BJ (cell line): ENCODE measurements at places on chromosomes 2 and 18.
A peak's percentile ranks its signal among the peaks of the same experiment; 100 is the strongest.

GRCh38 chr18:75898651-75899050 is 471.1 kb upstream of the SMIM21 start:
- DNase-seq: no peak

DNA sequence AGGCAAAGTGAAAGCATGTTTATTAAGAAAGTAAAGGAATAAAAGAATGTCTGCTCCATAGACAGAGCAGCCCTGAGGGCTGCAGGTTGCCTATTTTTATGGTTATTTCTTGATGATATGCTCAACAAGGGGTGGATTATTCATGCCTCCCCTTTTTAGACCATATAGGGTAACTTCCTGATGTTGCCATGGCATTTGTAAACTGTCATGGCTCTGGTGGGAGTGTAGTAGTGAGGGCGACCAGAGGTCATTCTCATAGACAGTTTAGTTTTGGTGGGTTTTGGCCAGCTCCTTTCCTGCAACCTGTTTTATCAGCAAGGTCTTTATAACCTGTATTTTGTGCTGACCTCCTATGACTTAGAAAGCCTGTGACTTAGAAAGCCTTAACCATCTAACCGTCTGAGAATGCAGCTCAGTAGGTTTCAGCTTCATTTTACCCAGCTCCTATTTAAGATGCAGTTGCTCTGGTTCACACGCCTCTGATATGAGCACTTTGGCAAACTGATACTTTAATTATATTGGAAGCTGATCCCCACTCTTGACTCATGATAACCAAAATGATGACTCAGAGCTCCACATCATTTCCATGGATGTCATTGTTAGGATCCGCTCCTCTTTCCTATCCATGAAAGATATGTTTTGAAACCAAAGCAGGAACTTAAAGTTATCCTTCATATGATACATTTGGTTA is 14.5 kb upstream of the ERMN start:
- DNase-seq: no peak

DNA sequence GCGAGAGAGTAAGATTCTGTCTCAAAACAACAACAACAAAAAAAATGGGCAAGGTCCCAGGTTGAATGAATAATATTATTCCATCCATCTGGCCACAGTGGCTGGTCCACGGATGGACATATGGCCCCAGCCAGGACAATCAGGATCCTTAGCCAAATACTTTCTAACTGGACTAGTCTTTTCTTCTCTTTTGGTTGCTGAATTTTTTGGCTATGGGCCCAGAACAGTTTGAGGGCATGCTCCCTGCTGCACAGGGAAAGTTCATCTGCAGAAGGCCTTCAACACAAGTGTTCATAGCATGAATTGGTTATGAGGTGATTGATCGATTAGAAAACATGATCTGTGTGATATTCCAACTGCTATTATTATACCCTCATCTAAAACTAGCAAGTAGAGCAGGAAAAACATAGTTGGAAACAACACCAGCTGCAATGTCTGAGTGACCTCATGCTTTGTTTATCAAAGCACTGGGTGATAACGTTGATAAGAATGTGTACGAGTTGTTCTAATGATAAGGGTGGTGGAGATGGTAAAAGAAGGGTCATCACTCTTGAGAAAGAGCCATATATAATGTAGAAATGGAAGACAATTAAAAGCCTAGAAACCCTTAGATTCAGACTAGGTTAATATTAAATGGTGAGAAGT is 47.8 kb upstream of the RNF103 start:
- no peak for DNase-seq

DNA sequence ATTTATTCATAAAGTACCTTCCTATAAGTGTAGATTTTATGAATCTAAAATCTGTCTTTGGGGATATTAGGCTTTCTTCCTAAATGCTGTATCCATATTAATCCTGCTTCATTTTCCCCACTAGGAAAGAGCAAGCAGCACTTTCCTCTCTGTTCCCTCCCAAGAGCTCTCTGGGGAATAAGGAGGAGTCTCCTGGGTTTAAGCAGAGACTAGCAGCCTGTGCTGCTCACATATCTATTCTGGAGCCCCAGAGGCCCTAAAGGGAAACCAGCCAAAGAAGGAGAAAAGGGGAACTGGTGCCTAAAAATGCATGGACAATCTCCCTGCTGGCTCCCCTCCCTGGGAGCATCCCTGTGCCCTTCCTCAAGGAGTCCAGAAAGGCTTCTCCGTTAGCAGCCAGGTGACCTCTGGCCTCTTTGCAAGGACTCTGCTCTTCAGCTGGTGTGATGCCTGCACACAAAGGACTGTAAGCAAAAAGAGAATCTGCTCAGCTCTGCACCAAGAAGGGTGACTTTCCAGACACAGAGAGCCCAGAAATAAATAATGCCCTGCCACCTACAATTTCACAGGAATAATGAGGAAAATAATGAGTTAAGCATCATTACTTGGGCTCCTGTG is 270.6 kb downstream of the SS18 start:
- no peak for DNase-seq

DNA sequence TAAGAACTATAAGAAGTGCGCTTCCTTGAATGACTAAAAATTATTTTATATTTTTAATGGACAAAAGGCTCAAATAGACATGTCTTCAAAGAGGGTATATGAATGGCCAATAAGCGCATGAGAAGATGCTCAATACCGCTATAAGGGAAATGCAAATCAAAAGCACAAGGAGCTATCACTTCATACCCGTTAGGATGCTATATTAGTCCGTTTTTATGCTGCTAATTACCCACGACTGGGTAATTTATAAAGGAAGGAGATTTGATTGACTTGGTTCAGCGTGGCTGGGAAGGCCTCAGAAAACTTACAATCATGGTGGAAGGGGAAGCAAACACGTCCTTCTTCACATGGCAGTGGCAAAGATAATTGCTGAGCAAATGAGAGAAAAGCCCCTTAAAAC is 20.5 kb upstream of the PPP4R1 start:
- no peak for DNase-seq

DNA sequence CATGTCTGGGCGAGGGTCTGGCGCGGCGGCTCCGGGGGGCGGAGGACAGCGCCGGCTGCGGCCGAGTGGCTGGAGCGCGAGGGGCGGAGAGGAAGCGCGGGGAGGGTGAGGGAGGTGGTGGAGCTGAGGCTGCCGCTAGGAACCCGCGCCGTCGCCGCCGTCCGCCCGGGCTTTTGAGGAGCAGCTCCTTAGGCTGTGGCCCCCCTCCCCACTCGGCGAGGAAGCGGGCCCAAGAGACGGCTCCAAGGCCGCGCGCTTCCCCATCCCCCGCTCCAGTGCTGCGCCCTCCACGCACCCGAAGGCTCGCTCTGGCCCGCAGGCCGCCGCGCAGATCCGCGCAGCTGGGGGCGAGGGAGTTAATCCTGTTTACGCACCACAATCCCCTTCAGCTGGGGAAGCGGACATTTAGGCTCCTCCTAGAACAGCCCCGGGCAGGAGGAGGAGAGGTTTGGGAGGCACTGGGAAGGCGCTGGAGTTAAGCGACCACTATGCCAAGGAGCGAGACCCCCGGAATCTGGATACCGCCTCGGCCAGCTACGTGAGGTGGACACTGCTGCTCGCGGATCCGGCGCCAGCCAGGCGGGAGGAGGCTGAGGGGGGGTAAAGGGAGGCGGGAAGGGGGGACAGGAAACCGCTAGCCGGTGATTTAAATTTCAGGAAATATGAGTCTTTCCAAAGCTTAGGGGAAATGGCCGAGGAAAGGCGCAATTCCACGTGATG is at the start of gene CNRIP1:
CNRIP1 (minus strand) TSS at position 552 of the 720 bp plus-strand sequence; CDS start at position 3, 549 bp downstream.
- DNase-seq: peak; percentile 46

DNA sequence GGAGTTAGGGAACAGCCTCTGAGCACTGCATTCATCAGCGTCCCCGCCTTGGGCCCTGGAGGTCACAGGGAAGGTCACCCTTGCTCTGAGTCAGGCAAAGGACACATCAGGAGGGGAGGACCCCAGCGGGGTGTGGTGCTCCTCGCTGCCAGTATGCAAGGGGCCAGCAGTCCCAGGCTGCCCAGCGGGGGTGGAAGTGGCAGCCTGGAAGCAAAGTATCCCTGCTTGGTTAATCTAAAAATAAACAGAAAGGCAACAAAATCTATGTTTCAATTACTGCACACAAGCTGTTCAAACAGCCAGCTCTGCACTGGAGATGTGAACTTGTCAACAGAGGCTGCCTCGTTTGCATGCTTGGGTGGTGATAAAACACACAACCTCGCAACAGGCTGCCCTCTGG is 164.1 kb downstream of the KLHL29 start:
- no peak for DNase-seq

GRCh38 chr2:218261423-218262236 is 815 bp downstream of the GPBAR1 start:
- no peak for DNase-seq

GRCh38 chr18:75681538-75682115 is 254.1 kb upstream of the SMIM21 start:
- DNase-seq: no peak

DNA sequence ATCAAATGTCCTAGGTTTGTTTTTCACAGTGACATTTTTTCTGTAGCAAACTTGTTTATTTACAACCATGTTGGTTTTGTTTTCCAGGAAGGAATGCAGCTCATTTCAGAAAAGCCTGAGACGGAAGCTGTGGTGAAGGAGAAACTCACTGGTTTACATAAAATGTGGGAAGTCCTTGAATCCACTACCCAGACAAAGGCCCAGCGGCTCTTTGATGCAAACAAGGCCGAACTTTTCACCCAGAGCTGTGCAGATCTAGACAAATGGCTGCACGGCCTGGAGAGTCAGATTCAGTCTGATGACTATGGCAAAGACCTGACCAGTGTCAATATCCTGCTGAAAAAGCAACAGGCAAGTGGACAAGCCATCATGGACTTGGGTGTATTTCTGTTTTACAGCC is 79.2 kb upstream of the EML6 start:
- no peak for DNase-seq

DNA sequence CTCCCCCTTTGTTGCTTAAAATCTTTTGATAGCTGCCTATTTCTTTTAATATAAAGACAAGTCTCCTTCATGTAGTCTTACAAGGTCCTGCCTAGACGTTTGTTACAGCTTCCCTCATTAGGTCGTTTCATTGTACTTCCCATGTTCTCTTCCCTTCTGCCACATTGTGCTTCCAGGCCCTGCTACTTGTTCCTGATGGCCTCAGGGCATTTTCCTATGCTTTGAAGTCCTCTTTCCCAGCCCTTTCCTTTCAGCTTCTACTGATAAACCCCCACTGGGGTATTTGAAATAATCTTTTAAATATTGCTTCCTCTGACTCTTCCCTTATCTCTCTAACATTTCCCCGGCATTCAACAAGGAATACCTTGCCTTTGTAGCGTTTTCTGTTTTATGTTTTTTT is 67.4 kb downstream of the UBE2E3 start:
- DNase-seq: no peak

DNA sequence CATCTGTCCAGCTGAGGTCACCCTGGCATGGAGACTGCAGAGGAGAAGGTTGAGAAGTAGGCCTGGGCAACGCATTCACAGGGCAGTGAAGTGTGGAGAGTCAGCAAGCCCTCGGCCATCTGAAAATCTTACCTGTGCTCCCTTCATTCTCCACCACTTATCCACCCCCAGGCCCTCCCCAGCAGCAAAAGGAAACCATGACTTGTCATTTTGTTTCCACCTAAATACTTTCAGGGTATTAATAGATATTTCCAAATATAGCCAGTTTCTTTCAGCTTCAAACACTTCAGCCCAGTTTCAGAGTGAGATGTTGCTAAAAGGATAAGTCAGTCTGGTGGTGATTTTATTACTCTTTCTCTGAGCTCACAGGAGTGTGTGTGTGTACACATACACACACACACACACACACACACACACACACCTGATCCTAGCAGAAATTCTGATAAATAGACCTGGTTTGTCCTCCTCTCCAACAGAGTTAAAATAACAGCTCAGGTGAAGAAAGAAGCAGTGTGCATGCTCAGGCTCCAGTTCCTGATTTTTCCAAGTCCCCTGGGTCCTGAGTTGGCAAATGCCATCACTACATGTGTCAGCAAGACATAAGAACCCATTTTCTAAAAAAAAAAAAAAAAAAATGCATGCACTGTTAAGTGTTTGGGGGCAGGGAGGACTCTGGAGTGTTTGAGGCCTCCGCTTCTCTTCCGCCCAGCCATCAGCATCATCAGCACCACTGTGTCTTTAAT is 82.8 kb downstream of the LOXHD1 start:
- no peak for DNase-seq

GRCh38 chr2:34143149-34143548 is 544.0 kb upstream of the FAM98A start:
- DNase-seq: no peak

GRCh38 chr18:10926621-10927161 is 222.7 kb downstream of the PIEZO2 start:
- no peak for DNase-seq

GRCh38 chr2:74575320-74575719 is 20.8 kb downstream of the DOK1 start:
- no peak for DNase-seq

GRCh38 chr18:2905854-2906703 is 59.3 kb downstream of the EMILIN2 start:
- no peak for DNase-seq

GRCh38 chr2:17355608-17356329 is 162.5 kb downstream of the RAD51AP2 start:
- DNase-seq: no peak

GRCh38 chr2:224851811-224852210 is 135.6 kb upstream of the CCDC195 start:
- no peak for DNase-seq

- no peak for DNase-seq
Measured at GRCh38 chr2:228072669-228073068, 108.8 kb downstream of the SPHKAP start.

GRCh38 chr2:74373985-74374384 is 6.1 kb downstream of the DCTN1 start:
- DNase-seq: no peak

DNA sequence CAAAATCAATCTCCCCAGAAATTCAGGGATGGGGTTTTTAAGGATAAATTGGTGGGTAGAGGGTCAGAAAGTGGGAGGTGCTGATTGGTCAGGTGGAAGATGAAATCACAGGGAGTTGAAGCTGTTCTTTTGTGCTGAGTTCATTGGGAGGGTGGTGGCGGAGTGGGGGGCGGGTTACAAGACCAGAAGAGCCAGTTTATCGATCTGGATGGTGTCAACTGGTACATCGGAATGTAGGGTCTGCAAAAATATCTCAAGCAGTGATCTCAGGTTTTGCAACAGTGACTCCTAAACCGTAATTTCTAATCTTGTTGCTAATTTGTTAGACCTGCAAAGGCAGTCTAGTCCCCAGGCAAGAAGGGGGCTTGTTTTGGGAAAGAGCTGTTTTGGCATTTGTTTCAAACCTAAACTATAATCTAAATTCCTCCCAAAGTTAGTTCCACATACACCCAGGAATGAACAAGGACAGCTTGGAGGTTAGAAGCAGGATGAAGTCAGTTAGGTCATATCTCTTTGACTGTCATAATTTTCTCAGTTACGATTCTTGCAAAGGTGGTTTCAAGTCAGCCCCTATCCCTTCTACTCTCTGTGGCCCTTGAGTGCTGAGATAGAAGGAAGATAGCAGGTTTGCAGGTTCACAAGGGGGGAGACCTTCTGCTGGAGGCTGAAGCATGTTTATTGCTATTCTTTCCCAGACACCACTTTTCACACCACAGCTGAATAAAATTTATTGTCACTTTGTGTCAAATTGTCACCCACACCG is 12.3 kb upstream of the CXXC1 start:
- no peak for DNase-seq

GRCh38 chr2:31996571-31997150 is 14.1 kb downstream of the MEMO1 start:
- DNase-seq: no peak
